ENCODE measurements at places on chromosomes 16 and 17.
A peak's percentile ranks its signal among the peaks of the same experiment; 100 is the strongest.

- DNase-seq, result no peak
Observed at GRCh38 chr17:50439008-50439407, 13.0 kb downstream of the ACSF2 start.

- DNase-seq, result no peak
Observed at GRCh38 chr16:67245674-67246080, 1.6 kb downstream of the FHOD1 start.

DNA sequence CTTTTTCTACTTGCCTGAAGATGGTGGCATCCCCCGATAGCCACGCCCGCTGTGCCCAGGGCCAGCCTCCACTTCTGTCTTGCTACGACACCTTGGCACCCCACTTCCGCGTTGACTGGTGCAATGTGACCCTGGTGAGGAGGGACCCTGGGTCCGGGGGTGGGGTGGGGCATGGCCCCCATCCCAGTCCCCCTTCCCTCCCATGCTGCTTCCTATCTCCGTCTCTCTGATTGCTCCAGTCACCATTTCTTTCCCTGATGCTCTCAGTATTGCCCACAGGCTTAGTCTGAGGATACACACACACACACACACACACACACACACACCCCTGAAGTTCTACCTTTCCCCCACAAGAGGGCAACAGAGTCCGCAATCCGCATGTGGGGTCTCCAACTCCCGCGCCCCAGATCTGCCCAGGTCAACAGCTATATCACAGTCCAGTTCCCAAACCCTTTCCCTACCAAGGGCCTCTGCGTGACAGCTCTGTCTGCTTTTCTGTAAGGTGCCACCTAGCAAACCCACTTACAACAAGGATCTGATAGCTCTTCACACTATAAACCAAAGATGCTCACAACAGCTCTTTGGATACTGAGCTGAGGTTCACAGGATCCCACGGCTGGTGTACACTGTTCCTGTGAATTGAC is 3.4 kb downstream of the SGCA start:
- DNase-seq, result peak; percentile 84

DNA sequence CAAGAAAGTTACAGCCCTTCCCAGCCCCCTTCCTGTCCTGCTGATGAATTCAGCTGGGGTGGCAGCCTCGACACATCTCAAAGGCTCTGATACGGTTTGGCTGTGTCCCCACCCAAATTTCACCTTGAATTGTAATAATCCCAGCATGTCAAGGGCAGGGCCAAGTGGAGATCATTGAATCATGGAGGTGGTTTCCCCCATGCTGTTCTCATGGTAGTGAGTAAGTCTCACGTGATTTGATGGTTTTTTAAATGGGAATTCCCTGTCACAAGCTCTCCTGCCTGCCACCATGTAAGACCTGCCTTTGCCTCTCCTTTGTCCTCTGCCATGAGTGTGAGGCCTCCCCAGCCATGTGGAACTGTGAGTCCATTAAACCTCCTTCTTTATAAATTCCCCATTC is 163.2 kb upstream of the FOXF1 start:
- no peak for DNase-seq

GRCh38 chr16:89448656-89449055 is 41.7 kb downstream of the ANKRD11 start:
- DNase-seq, result no peak

- no peak for DNase-seq
Observed at GRCh38 chr16:30875871-30876801, 17.7 kb downstream of the BCL7C start.

- DNase-seq, result peak; percentile 92
Observed at GRCh38 chr17:64420143-64420670, 28.7 kb upstream of the MILR1 start.

- no peak for DNase-seq
Observed at GRCh38 chr17:80749611-80750010, 205.0 kb downstream of the RPTOR start.

- DNase-seq, result peak; percentile 49
Observed at GRCh38 chr16:54194334-54194743, 92.2 kb downstream of the IRX3 start.

DNA sequence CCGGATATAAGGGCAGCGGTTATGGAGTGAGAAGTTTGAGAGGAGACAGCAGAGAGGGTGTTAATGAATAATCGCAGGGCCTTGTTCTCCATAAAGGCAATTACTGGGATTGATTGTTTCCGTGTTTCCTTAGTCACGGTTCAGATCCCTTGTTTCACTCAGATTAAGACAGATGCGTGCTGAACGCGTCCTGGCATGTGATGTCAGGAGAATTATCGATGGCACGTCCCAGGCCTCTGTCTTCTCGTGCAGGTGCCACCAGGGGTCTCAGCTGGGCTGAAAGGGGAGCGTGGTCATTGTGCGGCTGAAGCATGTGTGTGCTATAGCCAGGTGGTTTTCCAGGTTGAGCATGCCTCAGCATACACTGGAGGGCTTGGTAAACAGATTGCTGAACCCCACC is 142.4 kb upstream of the NOL11 start:
- DNase-seq, result no peak

- DNase-seq, result peak; percentile 83
Observed at GRCh38 chr17:42135664-42136653, 13.4 kb downstream of the HSPB9 start.

- peak; percentile 75 for DNase-seq
Observed at GRCh38 chr17:2347805-2348685, 10.7 kb downstream of the SGSM2 start.

DNA sequence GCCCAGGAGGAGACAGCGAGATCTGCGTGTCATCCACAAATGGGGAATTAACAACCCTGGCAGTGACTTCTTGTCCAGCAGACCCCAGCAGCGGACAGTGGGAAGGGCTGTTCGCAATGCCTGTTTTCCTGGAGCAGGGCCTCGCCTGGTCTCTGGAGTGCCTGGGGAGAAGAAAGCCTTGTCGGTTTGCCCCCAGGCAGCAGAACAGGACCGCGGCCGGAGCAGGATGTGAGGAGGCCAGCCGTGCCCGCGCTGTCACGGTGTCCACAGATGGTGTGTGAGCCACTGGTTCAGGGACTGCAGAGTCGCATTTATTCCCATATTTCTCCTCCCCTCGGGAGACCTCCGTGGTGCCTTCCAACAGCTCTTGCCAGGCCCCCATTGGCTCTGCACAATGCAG is 68.5 kb upstream of the GSE1 start:
- no peak for DNase-seq

GRCh38 chr17:38557396-38557795 is 48.4 kb downstream of the SRCIN1 start:
- DNase-seq, result no peak

GRCh38 chr17:59332749-59333377 is 1.4 kb downstream of the YPEL2 start:
- DNase-seq, result peak; percentile 55

- DNase-seq, result no peak
Observed at GRCh38 chr16:22728167-22728836, 85.7 kb upstream of the HS3ST2 start.

- no peak for DNase-seq
Observed at GRCh38 chr16:53495325-53495724, 7.7 kb downstream of the AKTIP start.

DNA sequence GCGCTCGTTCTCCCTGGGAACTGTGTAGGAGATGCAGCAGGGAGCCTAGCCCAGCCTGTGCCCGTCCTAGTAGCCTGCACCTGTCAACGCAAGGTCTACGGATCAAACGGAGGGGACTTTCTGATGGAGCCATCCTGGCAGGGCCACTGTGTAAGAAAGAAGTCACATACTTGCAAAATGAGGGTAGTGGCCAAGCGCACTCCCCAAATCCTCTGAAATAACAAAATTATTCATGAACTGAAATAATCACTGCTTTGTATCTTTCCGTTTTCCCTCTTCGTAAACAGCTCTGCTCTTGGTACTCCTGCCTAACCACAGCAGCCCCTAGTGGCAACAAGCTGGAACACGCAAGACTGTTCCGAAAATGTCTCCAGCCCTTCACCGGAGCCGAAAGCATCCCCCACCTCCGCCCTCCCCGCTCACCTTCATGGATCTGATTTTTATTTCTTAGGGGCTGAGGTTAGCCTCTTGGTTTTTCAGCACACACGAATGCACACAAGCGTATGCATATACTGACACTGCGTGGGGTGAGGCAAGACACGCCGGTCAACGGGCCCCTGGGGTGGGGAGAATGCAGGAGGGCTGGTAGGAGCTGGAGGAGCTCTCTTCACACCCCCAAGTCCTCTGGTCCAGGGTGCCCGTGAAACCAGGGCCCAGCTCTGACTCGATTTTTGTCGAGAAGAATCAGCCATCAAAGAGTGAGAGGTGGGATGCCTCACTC is 100.8 kb downstream of the ABCC12 start:
- DNase-seq, result peak; percentile 75

DNA sequence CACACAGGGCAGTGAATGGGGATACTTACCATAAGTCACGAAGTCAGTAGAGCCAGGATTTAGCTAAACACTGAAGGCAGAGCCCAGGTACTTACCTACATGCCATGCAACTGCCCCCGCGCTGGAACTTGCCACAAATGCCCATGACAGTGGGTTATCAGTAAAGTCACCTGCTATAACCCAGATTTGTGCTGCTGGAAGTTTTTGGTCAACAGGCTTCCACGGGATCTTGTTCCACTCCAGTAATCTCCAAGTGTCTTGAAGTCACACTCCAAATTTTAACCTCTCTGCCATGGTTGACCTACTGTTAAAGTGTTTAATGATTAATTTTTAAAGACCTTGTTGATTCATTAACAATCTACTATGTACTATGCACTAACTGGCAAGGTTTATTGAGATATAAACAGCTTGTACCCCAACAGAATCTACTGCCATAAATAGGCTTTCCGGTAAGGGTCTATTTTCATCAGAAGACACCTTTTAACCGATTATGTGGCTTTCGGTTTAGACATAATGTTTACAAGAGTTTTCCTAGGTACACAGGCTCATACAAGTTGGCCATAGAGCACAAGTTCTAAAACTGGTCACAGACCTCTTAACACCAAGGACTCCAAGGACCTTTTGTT is 6.3 kb upstream of the SLC5A11 start:
- DNase-seq, result no peak

- DNase-seq, result peak; percentile 98
Observed at GRCh38 chr16:54930005-54930868, at the start of gene IRX5. Gene IRX5, plus strand, starts transcription at chr16:54930865. Its CDS starts 334 bp downstream, at chr16:54931199.

DNA sequence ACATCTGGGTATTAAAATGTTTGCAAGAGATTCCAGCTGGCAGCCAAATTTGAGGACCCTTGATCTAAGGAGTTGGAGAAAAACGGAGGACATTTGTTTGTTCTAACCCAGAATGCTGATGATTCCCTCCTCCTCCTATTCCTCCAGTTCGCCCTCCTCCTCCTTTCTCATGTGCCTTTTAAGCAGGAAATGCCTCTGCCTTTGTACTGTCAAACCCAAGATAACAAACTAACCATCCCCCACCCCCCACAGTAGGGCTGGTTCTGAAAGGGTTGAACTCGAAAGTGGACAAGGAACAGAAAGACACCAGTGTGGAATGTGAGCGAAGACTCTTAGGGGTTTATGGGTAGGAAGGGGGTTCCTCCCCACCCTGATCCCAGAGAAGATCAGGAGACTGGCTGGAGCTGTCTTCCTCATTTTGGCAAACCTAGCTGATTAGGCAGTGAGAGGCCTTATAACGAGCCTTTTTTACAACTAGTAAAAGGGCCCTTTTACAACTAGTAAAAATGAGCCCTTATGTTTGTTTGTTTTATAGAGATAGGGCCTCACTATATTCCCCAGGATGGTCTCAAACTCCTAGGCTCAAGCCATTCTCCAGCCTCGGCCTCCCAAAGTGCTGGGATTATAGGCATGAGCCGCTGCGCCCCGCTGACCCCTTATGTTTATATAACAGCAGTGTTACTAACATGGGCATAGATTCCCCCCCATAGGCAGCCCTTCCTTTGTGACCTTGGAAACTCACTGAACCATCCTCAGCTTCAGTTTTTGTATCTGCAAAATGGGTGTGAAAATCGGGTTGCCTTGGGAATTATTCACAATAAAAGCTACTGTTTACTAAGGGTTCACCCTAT is 975 bp downstream of the CHD9 start:
- peak; percentile 92 for DNase-seq

- no peak for DNase-seq
Observed at GRCh38 chr16:87094556-87094865, 222.7 kb downstream of the C16orf95 start.

DNA sequence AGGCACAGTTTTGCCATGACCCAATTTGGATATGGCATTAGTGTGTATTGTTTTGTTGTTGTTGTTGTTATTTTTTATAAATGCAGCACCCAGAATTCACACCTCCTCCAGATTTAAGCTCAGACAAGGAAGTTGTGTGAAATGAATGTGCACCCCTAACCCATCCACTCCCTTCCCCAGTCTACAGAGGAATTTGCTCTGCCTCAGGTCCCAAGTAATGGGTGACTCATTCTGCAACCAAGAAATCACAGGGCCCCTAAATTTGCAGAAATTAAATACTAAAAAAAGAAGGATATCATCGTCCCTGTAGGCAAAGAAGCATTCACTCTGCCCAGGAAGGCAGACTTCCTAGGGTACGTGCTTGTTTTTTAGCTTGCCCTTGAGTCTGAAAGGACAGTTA is 62.3 kb downstream of the CLEC16A start:
- no peak for DNase-seq

- no peak for DNase-seq
Observed at GRCh38 chr16:19854543-19854876, 30.1 kb downstream of the GPRC5B start.

GRCh38 chr17:30580916-30581315 is 103.7 kb downstream of the GOSR1 start:
- DNase-seq, result no peak

DNA sequence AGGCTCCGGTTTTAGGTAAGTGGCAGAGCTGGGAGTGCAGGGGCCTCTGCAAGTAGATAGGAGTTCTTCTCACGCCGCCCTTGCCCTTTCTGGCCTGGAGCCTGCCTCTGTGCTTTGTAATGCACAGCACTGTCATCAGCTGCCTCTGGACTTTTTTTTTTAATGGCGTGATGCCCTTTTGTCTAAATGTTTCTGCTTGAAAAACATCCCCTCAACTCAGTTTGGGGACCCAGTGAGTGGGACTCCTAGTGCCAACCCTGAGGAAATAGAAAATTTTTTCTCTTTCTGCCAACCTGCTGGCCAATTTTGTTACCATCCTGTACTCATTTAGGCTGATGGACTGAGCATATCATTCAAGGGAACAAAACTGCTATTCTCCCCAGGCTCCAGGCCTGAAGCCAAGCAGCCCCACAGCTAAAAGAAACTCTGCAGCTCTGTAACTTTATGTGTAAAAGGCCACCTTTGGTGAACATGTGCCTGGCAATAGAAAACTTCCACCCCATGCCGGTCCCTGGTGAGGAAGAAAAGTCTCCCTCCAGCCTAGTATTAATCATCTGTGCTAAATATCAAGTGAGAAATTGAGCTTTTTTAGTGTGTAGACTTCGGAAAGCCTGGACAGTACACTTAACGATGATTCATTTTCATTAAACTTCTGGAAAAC is 22.5 kb downstream of the SLC6A2 start:
- DNase-seq, result no peak

DNA sequence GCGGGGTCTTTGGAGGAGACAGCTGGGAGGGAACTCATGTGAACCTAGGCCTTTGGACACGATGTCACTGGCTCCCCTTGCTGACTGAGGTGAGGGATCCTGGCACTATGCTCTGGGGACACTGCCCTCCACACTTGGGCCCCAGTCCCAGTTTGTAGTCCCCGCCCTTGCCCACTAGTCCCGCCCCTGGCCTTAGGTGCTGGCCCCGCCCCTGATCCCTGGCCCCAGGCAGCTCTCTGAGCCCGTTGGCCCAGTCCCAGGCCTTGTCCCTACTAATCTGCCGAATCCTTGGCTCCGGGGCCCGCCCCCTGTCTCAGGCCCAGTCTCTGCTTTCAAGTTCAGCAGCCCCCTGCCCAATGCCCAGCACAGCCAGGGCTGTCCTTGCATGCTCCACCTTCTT is 61.0 kb downstream of the SMPD3 start:
- DNase-seq, result no peak

GRCh38 chr17:41571561-41572434 is at the start of gene KRT9:
Gene KRT9, minus strand, starts transcription at chr17:41572059. Its CDS starts 67 bp downstream, at chr17:41571992.
- no peak for DNase-seq

GRCh38 chr16:27199736-27200135 is 3.6 kb upstream of the KDM8 start:
- DNase-seq, result peak; percentile 8
